ENCODE measurements at places on chromosomes 3 and 15.

DNA sequence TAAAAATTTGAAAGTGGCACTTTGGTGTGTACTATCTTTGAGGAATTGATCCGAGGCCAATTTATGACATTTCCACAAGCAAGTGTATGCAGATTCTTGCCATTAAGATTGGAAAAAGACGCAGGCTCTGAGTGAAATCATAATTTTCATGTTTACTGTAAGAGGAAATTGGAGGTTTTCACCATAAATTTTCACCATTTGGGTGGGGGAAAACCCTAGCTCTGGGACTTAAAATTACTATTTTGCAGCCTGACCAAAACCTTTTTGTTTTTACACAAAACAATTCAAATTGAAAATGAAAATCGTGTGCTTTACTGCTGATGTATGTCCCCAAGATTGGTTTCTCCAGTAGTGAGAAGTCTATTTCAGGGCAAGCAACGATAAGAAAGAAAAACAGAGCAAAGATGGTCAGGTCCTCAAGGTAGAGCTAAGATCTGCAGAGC lies 282.6 kb downstream of the FOXP1 start:
- no peak for DNase-seq

GRCh38 chr15:53129121-53129904 lies 339.2 kb upstream of the ONECUT1 start:
- no peak for DNase-seq

- DNase-seq = no peak
These were observed 7.3 kb downstream of the CSRNP1 start for GRCh38 chr3:39146083-39146501.

GRCh38 chr3:189772584-189772983 lies 141.4 kb downstream of the TP63 start:
- no peak for DNase-seq

GRCh38 chr3:131630807-131631206 lies 128.0 kb upstream of the MRPL3 start:
- DNase-seq = no peak

DNA sequence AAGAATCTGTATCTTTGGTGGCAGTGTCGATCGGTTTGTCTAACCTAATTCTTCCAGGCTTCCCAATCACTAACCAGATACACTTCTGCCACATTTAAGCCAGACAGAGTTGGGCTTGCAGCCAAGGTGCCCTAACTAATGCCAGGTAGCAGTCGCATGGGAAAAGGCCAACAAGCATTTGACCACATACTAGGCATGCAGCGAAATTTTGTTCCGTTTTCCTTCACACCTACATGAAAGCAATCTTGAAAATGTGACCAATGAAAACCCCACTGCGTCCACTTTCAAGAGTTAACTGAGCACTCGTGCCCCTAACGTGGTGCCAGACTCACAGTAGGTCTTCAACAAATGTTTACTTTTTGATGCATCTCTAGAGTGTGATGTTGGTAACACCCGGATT lies 192.2 kb upstream of the TPM1 start:
- no peak for DNase-seq

- no peak for DNase-seq
These were observed 21.7 kb downstream of the NMNAT3 start for GRCh38 chr3:139655909-139656595.

Measured in activated T-helper 9 cell treated with anti-CD3 and anti-CD28 coated beads, Interleukin-2, amount 50 U/mL, for 16 hours (primary cell).